ENCODE measurements at places on chromosomes 3 and 15.

DNA sequence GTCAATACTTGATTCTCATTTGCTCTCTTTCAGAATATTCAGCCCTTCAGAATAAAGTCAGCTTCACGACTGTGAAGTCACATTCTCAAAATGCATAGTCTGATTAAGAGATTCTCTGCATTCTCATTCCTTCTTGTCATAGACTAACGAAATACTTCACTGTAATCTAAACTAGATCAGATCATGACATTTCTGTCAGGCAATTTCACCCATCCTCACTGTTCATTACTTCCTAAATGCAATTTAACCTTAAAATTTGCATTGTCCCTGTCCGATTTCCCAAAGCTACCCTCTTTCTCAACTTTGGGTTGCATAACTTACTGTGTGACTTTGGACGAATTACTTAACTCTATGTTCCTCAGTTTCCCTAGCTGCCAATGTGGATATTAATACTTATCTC is 6.2 kb downstream of the RPL22L1 start:
- no peak for DNase-seq

DNA sequence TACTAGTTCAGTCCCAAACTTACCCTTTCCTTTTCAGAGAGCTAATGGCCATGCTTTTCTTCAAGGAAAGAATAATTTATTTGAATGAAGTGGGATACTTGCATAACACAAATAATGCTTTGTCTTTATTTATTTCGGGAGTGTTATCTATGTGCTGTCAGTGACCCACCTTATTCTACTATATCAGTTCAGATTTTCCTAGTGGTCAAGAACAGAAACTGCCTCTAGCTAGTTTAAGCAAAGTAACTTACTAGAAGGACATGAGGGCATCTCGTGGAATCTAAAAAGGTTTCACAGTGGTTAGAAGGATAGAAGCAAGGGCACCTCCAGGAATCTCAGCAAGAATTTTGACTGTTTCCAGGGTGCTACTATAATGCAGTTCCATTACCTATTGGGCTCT is 3.8 kb upstream of the TIMMDC1 start:
- DNase-seq, result no peak

DNA sequence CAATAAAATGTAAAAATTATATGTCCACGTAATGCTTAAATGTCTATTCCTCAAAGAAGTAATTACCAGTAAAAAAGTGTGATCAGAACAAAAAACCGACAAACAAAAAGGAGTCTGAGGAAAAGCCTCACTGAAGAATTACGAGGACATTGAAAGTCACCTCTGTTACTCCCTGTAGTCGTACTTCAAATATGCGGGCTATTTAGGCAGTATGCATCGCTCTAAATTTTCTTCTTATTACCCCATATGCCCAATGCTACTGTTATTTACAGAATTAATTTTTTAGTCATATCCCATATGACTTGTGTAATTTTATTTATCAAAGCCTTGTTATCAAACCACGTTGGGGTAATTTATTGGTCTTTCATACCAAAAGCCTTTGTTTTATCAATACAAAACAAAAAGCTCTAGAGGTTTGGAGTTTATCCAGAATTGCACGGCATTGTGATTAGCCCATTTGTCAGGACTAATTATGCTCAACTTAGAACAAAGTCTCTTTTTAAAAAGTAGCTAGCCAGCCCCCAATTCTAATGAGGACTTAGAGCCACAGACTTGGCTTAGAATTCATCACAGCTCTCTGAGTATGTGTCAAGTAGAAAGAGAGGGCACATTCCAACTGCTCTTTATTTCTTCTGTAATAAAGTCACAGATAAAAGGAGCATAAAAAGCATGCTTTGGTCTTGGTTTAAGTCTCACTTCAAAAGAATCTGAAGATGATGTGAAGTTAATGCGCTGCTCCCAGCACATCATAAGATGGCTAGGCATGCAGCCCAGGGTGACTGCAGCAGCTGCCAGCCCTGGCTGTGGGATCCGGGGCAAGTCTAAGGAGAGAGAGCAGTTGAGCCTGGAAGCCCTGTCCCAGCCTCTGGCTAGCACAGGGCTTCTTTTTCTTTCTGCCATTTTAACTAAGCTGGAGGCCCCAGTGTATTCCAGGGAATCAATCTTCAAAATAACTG is 521.0 kb downstream of the GABRG3 start:
- no peak for DNase-seq

GRCh38 chr15:56199038-56199437 is 44.6 kb downstream of the RFX7 start:
- DNase-seq, result no peak

- no peak for DNase-seq
Measured at GRCh38 chr3:12582730-12583129, 25.8 kb downstream of the MKRN2 start.

DNA sequence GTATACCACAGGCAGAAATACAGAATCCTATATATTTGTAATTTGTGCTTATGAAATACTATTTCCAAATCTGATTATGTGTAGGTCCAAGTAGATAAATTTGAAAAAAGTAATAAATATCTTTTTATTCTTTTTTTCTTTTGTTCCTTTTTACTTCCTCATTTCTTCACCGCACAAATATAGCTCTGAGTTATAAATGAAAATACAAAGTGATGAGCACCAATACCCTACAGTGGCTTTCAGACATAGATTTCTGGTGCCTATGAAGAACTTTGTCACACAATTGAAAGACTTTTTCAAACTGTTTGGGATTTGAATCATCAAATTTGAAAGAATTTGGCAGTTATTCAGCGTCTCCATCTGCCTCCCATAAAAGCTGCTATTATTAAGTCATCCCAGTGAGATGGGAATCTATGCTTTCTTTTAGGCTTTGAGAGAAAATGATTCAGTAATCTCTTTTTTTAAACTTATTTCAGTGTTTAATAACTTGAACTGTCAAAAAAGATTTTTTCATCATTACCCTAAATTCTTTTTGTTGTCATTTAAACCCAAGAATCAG is 363.6 kb upstream of the GOLIM4 start:
- no peak for DNase-seq

DNA sequence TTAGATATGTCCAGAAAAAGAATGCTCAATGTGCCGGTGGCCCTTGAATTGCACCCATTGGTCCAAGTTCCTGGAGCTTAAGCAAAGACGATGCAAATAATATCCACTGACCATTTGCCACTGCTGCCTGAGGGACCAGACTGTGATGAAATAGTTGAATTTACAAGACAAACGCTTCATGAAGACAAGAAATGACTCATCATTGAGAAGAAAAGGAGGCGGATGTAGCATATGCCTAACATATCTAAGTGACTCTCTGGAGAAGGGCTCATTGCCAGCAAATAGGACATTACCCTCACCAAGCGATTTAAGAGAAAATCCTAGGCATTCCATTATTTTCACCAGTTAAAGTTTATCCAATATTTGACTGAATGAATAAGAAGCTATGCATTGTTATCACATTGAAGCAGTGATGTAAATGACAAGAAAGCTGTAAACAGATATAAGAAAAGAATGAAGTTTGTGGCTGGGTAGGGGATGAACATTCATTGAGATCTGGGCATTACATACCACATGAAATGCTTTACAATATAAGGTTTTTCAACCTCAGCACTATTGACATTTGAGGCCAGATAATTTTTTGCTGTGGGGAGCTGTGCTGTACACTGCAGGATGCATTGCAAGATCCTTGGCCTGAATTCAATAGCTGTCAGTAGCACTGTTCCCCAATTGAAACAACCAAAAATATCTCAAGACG is 48.9 kb upstream of the CPNE4 start:
- no peak for DNase-seq

GRCh38 chr15:65213241-65213640 is 2.0 kb upstream of the CILP start:
- no peak for DNase-seq

DNA sequence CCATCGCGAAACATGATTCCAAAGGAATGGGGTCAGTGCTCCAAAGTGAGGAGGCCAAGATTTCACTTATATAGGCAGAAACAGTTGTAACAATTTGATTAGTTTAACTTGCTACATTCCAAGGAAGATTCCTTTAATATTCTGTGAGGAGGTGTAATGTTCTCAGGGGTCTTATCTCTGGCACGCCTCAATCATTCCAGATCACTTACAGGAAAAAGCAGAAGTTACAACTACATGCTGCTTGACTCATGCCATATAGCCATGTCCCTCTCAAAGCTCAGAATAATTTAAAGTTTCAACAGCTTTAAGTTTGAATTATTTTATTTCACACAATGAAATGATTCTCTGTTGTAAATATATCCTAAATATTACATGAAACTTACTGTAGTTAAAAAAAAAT is 3.5 kb upstream of the FYTTD1 start:
- DNase-seq, result no peak

DNA sequence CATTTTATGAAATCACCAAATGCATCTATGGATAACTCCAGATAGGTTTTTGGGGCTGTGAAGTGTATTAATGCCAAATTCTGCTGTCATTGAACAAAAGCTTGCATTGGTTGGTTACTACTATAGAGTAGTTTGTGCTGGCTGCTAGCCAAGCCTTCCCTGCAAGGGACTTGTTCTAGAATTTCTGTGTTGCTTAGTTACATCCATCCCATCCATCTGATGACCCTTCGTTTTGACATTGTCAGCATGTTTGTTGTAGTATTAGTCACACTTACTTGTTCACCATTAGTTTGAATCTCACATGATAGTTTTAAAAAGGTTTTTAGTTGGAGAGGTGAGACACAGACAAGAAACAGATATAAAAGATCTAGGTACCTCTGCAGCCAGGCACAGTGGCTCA is 7.0 kb upstream of the NIPA2 start:
- DNase-seq, result no peak

GRCh38 chr15:47839233-47839825 is 122.0 kb downstream of the SEMA6D start:
- no peak for DNase-seq

GRCh38 chr3:36814776-36815175 is 50.4 kb upstream of the DCLK3 start:
- DNase-seq, result no peak

- no peak for DNase-seq
Measured at GRCh38 chr3:182947888-182948287, 32.5 kb downstream of the DCUN1D1 start.

DNA sequence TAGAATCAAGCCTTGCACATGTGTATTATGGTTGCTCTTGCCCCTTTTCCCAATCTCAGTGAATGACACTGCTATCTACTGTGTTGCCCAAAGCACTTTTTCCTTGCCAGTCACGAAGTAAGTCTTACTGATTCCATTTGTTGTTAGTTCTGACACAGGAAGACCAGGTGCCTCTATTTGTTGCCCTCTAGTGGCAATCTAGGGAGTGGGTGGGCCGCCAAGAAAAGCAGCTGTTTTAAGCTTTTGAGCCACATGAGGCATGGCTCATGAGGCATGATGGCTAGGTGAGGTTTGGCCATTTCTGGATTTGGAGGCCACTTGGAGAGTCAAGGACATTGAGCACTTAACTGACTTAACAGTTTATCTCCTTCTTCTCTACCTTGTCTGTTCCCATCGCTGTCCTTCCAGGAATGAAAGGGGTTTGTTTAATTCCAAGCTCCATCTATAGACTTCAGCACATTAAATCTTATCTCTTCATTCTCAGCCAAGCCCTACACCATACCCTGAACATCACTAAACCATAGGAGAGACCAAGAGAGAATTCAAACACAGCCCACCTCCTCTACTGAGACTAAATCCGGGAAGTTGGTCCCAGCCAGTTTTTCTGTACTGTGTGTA is 103.1 kb downstream of the HCN4 start:
- peak; percentile 65 for DNase-seq

GRCh38 chr3:179666436-179667035 is 13.7 kb downstream of the USP13 start:
- no peak for DNase-seq

GRCh38 chr3:138119423-138119766 is 4.0 kb upstream of the DZIP1L start:
- DNase-seq, result no peak

DNA sequence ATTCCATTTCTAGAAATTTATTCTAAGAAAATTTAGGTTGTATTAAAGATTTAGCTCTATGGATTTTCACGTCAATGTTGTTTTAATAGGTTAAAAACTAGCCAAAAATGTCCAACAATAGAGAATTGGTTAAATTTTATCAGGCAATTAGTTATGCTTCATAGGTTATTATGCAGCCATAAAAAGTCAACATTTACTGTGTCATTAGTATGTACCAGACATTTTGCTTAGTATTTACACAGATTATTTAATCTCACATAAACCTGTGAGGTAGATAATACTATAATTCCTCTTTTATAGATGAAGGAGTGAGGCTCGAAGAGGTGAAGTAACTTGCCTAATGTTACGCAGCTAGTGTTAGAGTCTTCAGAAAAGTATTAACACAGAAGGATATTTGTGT is 70.6 kb upstream of the LRRFIP2 start:
- no peak for DNase-seq

- DNase-seq, result no peak
Measured at GRCh38 chr3:111568911-111569310, 26.2 kb downstream of the ZBED2 start.

DNA sequence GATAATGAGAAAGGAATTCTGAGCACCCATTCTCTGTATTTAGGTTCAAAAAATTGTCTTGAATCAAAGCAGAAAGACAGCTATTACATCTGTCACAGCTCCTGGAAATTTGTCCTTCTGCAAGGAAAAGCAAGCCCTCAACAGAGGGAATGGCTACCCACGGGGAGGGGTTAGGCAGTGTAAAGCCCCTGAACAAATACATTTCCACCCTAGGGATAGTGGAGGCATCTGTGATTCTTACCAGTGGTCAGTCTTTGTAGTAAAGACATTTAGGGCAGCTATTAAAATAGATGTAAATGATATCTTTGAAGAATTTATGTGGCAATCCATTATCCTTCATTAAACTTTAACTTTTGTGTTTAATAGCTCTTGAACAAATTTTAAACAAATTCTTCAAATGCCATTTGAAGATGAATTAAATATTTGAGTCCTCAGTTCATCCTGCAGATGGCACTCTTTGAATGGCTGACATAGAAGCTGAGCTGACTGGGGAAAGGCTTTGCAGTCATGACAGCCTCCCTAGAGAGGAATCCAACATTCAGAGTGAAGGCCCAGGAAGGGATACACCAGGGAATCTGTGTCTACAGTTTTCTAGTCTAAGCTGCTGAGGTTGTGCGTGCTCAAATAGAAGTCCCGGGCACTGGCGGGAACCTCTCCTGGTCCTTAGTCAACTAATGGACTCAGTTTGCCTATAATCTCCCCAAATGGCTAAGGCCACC is 359.7 kb upstream of the ROPN1 start:
- DNase-seq, result no peak

DNA sequence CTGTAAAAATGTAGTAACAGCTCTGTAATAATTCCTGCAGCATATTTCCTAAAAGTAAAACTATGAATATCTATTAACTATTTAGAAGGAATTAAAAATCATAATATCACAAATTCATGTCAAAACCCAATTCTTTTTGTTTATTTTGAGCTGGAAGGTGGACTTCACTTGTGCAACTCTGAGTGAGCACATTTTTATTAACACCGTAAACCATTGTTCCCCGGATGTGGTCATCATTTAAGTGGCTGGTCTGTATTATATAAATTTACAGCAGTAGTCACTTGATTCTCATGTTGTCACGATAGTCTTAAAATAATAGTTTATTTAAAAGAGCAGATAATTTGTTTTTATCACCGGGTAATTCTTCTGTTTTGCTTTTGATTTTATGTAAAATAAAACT is 43.0 kb upstream of the UTS2B start:
- no peak for DNase-seq
